SW 1271 (cell line): ENCODE measurements at places on chromosomes 16 and 17.

DNA sequence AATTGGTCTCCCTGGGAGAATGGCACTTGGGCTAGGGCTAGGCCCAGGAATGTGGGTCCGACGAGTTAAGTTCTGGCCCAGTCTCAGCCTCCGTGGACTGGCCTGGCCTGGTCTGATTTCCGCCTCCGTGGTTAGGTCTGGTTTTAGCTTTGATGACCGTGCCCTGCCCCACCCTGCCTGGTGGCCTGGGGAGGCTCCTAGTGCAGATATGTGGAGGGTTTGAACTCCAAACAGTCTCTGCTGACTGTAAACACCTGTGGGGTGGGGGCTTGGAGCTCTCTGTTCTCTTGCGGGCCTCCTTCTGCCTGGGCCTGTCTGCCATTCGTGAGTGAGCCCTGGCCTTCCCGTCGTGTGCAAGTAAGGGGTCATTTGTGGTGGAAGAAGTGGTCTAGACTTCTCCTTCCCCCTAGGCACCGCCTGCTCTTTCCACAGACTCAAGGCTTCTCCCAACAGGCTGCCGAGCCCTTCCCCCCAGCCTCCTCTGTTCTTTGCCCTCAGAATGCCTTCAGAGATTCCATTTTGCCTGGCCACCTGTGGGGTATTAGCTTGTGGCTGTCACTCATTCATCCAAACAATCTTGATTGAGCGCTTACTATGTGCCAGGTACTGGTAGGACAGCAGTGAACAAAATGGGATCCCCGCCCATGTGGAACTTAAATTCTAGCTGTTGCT, 1.6 kb downstream of the ATP6V0C start:
- no peak for DNase-seq

DNA sequence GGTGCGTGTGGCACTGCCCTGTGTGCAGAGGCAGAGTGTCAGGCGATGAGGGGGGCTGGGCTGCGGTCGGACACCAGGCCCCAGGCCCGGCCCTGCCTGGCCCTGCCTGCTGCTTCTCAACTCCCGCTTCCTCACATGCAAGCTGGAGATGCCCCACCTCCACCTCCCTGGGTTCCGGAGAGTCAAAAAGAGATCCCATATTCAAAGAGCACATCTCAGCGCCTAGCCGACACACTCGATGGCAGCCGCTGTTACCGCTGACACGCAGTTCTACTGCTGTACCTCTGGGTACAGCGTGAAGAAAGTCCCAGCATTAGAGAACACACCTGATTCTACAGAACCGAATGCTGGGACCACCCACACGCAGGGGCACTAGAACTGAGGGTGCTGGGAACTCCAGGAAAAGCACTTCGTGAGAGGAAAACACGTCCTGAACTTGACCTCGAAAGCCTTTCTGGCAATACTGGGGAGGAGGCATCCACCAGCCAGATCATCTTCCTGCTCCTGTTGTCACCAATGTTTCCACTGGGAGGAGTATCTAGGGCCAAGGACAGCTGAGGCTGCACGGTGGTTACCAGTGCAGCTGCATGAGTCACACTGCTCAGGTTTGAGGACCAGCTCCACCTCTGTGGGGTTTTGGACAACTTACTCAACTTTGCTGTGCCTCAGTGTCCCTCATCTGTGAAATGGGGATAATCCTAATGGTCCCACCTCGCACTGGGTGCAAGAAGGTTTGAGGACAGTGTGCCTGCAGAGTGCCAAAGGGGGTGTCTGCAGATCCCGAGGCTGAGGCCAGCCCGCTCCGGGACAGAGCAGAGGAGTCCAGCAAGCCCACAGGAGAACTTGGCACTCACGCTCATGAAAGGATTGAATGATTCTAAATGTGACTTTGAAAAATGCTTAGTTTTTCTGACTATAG, 100.4 kb upstream of the DNAH17 start:
- DNase-seq: no peak

DNA sequence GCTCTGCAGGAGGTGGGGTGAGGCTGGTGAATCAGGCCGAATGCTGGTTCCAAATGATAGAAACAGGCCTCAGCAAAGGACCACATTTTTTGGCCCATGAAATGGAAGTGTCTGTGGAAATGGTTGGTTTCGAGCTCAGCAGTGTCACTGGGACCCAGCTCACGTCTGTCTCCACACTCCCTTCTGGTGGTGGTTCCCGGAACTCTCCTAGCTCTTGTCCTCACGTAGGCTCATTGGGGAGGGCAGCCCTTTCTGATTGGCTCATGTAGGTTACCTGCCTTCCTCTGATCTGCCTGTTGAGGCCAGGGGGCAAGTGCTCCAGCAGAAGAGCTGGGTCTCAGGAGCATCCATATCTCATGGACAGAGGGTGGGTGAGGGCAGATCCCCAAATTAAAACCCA, 4.0 kb downstream of the ALG1 start:
- no peak for DNase-seq

DNA sequence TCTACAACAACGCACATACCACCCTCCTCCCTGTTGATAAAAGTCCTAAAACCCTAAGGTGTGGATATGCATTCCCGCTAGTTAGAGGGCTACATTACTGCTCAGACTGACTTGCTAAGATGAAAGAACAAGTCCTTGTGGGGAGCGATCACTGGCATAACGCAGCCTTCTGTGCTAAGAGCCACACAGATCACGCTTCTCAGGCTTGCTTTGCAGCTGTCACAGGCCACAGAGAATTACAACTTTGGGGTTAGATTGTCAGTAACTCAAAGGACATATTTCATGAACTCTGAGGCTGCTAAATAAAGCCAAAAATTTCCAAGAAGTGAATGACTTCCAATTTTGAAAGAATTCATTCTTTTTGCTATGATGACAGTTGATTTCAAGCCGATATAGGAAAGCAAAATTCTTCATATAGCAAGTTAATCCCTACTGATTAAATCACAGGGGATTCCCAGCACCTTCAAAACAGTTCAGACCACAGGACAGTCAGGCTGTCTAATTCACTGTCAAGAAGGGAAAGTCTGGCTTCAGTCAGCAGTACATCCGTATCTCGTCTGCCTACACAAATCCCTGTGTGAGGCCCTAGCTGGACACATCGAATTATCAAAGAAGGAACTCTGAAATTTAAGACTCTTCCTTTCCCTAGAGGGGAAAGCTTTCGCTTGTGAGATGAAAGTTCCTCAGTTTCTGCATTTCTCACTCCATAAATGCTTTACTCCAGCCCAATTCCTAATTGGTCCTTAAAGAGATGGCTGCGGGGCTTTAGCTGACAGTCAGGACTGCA, 107.1 kb downstream of the VPS53 start:
- DNase-seq: no peak

GRCh38 chr16:14015948-14016347, 55.2 kb upstream of the MRTFB start:
- DNase-seq: no peak

DNA sequence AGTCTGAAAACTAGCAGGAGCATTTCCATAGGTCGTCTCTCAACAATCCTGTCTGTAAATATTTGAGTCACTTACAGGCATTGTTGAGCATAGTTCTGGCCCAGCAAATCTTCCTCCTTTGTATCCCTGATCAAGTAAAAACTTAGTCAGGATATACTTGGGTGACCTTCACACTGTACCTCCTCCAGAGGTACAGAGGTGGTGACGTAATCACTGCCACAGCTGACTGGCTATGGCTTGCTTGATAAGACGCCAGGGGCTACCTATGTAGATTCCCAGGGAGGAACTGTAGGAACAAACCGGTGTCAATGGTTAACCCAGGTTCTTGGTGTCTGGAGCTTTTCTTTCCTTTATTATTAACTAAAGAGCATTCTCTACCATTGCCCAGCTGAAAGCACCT, at the start of gene KCNJ16:
Gene KCNJ16, plus strand, starts transcription at position 270 of the 400 bp plus-strand sequence. CDS start 56,863 bp downstream, outside the sequence.
- no peak for DNase-seq

GRCh38 chr16:57867000-57867561, 64.8 kb upstream of the KIFC3 start:
- DNase-seq: no peak

GRCh38 chr17:62966426-62967204, 580 bp downstream of the TANC2 start:
- no peak for DNase-seq

DNA sequence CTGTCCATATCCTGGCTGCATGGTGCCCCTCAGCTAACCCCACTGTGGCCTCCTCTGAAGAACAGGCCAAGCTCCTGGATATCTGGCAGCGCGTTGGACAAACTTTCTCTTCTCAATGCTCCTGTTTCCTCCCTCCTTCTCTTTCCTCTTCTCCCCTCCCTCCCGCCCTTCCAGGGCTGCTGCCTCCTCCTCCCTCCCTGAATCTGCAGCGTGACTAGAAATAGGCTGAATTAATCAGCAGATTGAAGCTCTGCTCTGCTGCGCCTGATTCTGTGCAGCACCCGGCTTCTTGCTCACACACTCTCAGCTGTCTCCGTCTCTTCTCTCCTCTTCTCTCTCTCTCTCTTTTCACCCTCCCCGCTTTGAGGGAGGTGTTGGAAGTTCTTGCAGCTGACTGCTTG, 19.8 kb downstream of the TMEM94 start:
- no peak for DNase-seq

DNA sequence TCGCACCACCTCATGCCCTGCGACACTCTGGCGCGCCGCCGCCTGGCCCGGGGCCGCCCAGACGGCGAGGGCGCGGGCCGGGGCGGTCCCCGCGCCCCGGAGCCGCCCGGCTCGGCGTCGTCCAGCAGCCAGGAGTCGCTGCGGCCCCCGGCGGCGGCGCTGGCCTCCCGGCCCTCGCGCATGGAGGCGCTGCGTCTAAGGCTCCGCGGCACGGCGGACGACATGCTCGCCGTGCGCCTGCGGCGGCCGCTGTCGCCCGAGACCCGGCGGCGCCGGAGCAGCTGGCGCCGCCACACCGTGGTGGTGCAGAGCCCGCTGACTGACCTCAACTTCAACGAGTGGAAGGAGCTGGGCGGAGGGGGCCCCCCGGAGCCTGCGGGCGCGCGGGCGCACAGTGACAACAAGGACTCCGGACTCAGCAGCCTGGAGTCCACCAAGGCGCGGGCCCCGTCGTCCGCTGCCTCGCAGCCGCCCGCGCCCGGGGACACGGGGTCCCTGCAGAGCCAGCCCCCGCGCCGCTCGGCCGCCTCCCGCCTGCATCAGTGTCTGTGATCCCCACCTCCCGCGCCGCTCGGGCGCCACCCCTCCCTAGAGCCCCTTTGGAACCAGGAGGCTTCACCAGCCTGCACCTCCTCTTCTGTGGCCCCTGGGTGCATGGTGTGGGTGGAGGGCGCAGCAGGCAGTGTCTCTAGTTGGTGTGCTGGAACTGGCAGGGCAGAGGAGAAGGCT, 82.3 kb downstream of the ARHGAP23 start:
- no peak for DNase-seq

DNA sequence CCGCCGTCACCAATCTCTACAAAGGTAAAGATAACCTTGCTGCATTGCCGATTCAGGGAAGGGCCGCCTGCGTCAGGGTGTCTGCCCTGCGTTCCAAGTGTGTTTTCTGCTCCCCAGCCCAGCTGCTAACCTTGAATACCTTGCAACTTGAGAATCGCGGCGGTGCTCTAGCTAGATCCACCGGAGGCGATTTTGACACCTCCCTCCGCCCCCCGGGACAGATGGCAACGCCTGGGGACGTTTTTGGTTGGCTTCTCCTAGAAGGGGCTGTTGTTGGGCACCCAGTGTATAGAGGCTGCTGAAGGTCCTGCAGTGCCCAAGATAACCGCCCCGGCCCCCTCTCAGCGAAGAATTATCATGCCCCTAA, 1.5 kb downstream of the HAPSTR1 start:
- no peak for DNase-seq

DNA sequence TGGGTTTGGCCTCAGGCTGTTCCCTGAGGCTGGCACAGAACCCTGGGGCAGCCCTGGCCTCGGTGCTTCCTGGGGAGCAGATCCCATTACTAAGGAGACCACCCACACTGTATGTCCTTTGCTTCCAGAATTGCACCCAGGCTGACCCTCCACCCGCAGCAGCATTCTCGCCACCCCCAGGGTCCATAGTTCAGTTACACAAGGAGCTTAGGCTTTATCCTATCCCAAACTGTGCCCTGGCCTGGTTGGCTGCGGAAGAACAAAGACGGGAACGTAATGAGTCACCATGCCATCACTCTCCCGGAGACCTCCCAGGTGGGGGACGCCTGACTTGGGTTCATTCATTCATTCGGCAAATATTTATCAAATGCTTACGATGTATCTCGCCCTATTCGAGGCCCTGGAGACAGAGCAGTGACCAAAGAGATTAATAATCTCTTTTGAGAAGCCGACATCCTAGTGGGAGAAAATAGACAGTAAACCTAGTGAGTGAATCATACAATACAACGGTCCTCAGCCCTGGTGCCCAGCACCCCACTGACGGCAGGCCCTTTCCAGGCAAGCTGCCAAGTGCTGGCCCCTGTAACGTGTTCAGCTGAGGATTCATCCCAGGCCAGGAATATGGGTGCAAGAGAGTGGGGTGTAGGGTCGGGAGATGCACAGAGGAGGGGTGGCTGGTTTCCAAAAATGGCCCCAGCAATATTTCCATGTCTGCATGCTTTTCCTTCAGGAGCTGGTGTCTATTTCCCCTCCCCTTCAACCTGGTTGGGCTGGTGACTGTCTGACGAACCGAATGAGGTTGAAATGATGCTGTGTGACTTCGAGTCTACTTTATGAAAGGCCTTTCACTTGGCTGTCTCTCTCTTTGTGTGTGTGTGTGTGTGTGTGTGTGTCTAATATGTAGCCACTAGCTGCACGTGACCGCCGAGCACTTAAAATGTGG, 134.2 kb downstream of the MGAT5B start:
- DNase-seq: no peak

GRCh38 chr16:82282662-82283061, 112.6 kb upstream of the MPHOSPH6 start:
- no peak for DNase-seq

DNA sequence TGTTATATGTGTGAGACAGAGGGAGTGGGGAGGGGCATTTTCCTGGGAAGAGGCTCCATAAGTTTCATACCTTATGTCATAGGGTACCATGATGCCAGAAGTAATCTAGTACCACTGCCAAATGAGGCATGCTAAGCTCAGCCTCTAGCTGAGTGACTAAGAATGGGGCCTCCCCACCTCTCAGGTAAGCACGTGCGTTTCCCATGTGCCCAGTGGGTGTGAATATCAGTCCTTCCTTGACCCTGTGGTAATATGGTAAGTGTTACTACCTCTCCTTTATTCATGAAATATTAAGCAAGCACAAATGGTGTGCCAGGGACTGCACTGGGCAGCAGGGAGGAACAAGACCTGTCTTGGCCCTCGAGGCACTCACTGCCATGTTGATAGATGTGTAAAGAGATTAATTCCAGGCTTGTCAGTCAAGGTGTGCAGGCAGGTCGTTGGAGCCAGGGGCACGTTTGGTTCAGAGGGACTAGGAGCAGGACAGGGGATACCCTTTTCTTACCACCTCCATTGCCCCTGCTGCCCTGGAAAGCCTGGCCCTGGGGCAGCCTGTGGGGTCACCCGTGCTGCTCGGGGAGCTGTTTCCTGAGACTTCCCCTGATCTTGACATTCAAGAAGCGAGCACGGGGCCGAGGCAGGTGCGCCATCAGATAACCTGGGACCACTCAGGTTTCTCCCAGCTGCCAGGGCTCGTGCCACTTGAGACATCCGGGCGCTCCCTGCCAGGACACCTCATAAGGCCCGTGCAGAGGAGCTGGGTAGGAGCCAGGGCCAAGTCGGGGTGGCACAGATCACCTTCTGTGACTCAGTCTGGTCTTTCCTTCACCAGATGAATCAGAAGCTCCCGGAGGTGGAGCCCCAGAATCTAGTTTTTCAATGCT, 8.8 kb downstream of the RSAD1 start:
- DNase-seq: no peak
